ENCODE measurements at places on chromosomes 7 and 10.

GRCh38 chr7:157682064-157682945, 345.5 kb downstream of the DNAJB6 start:
- no peak for DNase-seq

DNA sequence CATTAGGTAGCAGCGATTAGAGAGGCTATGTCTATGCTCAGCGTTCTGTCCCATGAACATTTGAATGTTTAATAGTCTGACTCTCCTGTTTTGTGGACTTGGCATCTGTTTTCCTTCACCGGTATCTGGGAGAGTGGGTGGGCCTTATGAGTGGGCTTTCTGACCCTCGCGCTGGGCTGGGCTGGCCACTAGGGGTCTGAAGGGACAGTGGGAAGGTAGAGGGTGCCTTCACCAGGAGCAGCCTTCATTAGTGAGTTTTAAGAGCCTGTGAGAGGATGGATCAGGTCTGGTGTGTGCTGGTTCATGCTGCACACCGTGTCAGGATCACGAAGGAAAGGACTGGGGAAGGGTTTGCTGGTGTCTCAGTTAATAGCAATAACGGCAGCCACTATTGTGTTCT, 33.4 kb downstream of the DCLRE1A start:
- DNase-seq: no peak

DNA sequence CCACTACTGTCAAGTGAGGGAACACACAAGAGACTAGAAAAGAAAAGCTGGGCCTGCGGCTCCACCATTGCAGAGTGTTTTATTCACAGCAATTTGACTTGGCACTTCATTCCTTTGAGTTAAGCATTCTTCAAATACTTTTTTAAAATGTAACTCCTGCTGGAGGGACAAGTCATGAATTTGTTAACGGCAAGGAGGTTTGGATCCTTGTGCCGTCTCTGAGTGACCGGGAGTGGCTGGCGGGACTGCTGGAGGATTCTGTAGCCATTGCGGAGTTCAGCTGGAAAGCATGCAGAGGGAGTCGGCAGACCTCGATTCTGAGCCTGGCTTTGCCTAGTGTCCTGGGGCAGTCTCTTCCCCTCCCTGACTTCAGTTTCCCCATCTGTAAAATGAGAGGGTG, 9.8 kb downstream of the HSPA12A start:
- no peak for DNase-seq

- no peak for DNase-seq
These were observed 243.7 kb upstream of the BMPER start for GRCh38 chr7:33661430-33662160.

DNA sequence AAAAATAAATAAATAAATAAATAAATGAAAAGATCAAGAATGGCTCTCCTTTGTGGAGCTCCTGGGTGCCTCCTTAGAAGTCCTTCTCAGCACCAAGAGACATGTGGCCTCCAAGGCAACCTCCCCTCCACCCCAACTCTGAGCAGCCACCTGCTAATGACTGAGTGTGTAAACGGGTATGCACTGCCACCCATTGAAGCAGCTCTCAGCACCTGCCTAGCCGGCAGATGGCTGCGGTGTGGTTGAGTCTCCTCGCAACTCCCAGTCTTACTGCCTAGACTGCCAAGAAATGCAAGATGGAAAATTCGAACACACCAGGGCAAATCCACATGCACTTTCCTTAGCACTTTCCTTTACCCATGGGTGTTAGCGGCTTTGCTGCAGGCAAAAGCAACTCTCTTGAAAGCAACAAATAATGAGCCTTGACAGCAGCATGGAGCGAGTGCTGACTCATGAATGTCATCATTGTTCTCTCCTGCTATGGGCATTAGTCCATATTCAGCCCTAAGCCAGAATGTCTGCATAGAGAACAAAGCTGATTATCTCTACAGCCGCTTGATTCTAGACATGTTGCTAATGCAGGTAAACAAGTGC, 913.9 kb upstream of the AUTS2 start:
- no peak for DNase-seq

DNA sequence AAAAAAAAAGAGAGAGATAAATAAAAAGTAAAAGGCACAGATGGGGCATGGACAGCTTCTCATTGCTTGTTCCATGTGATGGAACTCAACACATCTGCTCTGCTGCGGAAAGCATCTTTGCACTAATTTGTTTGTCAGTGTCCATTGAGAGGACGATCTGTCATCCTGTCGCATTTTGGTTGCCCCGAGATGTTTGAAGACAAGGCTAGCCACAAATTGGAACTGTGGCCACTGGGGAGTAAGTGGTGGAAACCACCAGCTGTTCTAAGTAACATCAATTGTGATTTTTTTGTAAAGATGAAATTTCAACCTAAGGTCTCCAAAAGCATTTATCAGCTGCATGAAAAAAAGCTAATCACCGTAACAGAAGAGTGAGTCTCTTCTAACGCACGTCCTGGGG, 312.7 kb downstream of the ADARB2 start:
- no peak for DNase-seq

GRCh38 chr7:46979439-46979838, 602.5 kb downstream of the TNS3 start:
- DNase-seq: no peak

DNA sequence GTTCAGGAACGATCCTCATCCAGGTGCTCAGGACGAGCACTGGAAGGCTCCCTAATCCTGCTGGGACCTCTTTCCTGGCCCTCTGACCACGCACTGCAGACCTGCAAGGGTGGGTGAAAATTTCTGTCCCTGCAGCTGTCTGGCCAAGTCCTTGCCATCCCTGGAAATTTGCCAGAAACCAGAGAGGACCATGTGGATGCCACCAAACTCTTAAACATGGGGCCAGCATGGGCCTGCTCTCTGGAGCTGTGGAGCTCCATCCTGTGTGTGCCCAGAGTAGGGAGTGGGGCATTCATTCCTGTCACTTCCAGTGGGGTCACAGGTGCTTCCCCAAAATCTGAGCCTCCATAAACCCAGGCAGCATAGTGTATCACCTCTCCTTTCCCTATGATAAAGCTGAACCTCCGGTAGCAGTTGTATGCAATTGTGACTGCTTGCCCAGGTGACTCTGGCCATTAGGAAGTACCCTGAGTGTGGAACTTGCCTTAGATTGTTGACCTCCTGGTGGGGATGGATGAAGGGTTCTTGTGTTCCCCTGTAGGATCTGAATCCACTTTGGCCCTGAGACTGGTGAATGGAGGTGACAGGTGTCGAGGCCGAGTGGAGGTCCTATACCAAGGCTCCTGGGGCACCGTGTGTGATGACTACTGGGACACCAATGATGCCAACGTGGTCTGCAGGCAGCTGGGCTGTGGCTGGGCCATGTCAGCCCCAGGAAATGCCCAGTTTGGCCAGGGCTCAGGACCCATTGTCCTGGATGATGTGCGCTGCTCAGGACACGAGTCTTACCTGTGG, 57.1 kb downstream of the DMBT1 start:
- DNase-seq: no peak

- no peak for DNase-seq
These were observed 14.3 kb downstream of the ZC3HAV1 start for GRCh38 chr7:139095194-139095659.

DNA sequence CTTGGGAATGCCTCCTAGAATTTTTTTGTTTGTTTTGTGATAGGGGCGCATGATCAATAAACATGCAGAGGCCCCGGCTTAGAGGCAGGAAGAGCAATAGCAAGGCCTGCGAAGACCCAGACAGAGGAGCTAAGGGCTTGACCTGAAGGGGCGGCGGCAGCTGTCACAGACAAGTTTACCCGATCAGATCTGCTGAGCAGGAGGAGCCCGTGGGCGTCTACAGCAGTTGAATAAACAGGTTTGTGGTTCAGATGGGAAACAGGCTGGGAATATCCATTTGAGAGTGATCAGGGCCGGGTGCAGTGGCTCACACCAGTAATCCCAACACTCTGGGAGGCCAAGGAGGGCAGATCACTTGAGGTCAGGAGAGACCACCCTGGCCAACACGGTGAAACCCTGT, 126.0 kb upstream of the CALN1 start:
- no peak for DNase-seq

- DNase-seq: no peak
These were observed 191.6 kb downstream of the LSM5 start for GRCh38 chr7:32298408-32299132.

- no peak for DNase-seq
These were observed 85.4 kb upstream of the PHYHIPL start for GRCh38 chr10:59090817-59091622.

- no peak for DNase-seq
These were observed 19.9 kb downstream of the TMEM176B start for GRCh38 chr7:150780292-150780691.

GRCh38 chr10:129704786-129705525, 237.9 kb downstream of the MGMT start:
- DNase-seq: no peak

DNA sequence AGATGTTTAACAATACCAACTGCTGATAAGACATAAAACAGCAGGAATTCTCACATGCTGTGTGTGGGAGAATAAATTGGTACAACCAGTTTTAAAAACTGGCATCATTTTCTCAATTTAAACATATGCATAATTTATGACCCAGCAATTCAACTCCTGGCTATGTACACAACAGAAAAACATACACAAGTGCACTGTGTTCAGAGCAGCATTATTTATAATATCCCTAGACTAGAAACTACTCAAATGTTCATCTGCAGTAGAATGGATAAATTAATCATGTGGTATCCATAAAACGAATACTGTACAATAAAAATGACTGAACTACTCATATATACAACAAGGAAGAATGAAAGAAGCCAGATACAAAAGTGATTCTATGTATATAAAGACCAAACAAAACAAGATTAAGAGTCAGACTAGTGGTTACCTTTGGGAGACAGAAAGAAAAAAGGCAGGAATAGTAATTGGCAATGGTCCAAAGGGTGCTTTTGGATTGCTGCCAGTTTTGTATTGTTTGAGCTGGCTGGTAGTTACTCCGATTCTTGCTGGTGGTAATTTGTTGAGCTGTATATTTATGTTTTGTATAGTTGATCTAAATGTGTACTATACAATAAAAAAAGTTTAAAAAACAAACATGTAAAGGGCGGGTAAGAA, 306.0 kb downstream of the TFEC start:
- no peak for DNase-seq

- peak; percentile 16 for DNase-seq
These were observed 42.4 kb downstream of the ZNF487 start for GRCh38 chr10:43479275-43479674.

- no peak for DNase-seq
These were observed 23.4 kb downstream of the SMURF1 start for GRCh38 chr7:99120501-99120900.

- peak; percentile 81 for DNase-seq
These were observed 4.0 kb upstream of the MRPS24 start for GRCh38 chr7:43873300-43873699.

DNA sequence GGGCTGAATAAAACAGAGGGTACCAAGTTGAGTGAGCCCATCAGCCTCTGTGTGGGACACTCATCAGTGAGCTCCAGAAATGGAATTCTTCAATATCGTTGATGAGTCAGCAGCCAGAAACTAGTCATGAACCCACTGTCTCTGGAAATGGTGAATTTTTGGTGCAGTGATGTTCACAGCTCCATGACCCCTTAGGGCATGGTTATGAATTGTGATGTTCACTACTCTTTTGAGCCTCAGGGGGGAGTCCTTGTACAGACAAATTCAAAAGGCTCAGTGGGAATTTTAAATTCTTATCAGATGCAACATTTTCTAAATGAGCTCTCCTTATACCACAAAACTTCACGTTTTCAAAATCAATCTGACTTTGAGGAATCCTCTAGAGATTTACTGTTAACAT, 335.7 kb downstream of the PHTF2 start:
- peak; percentile 83 for DNase-seq

- no peak for DNase-seq
These were observed 102.2 kb downstream of the AHCYL2 start for GRCh38 chr7:129327076-129327475.

- DNase-seq: peak; percentile 76
These were observed 80.6 kb upstream of the OIT3 start for GRCh38 chr10:72812753-72813430.

DNA sequence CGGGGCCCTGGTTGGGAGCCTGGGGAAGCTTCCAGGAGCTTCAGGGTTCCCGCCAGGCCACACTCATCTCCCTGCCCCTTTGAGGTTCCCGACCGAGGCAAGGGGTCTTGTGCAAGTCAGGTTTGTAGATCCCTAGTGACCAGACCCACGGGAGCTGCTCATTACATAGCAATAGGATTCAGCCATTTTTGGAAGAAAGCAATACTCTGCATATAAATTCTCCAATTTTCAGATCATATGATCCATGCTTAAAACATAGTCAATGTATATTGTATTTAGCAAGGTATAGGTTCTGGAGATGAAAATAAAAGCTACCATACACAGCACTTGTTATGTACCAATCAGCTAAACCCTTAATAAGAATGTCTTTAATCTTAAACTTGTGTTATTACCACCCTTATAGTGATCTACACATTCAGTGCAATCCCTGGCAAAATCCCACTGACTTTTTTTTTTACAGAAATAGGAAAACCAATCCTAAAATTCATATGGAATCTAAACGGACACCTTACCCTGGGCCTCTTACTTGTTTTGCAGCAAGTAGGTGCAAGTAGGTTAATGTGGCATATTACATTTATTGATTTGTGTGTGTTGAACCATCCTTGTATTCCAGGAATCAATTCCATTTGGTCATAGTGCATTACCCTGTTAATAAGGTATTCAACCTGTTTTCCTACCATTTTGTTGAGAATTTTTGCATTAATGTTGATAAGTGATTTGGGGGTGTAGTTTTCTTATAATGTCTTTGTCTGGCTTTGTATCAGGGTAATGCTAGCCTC, 13.8 kb upstream of the FKBP9 start:
- no peak for DNase-seq

GRCh38 chr7:100604028-100604975, 2.1 kb downstream of the PCOLCE start:
- peak; percentile 74 for DNase-seq

DNA sequence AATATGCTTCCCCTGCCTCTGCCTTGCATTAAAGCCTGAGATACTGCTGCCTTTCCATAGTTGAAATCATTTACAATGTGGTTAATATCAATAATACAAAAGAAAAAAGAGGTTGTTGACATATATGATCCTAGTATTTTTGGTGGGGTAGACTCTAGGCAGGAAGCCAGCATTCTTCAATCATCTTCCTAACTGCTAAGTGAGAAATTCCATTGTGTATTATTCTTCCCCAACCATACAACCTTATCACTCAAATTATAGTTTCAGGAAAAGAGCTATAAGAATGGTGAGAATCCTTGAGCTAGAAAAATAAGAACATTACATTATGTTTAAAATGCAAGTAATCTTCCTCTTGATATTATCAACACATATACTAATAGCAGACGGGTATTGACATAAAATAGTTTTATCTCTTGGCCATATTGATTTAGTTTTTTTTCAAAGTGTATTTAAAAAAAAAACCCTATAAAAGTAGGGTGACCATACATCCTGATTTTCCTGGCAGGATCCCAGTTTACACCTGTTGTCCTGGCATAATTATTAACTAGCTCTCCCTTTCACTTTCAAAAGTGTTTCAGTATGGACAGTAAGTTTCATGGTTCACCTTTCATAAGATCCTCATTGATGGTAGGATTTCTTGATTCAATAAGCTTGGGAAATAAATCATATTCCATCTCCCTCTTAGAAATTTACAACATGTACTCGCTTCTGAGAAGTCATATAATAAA, 33.4 kb upstream of the WASL start:
- no peak for DNase-seq
